ENCODE measurements at places on chromosomes 7 and 10.

DNA sequence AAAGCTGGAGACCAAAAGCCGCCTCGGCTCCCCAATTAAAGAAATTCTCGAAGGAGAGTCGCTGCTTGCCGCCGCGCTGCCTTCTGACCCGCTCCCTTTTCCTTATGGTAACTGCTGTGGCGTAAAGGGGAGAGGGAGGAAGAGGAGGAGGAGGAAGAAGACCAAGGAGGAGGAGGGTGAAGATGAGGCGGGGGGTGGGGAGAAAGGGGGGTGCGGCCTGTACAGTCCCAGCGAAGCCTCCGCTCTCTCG is 388 bp downstream of the CNOT4 start:
- DNase-seq: no peak

DNA sequence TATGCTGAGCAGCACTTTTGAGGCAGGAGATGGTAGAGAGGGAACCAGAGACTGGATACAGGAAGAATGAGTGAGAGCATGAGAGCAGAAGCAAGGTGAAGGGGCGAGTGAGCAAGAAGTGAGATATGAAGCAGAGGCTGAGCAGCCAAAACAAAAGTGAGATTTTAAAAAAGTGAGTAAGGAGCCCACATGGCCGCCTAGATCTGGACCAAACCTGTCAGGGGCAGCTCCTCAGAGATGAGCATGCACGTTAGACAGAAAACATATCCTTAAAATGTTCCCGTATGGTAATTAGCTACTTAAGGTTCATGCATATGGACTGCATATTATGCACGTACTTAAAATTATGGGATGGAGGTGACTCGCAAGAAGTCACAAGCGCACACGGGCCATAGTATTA is 22.5 kb downstream of the TMEM176A start:
- DNase-seq: no peak

- no peak for DNase-seq
Measured at GRCh38 chr10:114002422-114002821, 41.2 kb upstream of the ADRB1 start.

DNA sequence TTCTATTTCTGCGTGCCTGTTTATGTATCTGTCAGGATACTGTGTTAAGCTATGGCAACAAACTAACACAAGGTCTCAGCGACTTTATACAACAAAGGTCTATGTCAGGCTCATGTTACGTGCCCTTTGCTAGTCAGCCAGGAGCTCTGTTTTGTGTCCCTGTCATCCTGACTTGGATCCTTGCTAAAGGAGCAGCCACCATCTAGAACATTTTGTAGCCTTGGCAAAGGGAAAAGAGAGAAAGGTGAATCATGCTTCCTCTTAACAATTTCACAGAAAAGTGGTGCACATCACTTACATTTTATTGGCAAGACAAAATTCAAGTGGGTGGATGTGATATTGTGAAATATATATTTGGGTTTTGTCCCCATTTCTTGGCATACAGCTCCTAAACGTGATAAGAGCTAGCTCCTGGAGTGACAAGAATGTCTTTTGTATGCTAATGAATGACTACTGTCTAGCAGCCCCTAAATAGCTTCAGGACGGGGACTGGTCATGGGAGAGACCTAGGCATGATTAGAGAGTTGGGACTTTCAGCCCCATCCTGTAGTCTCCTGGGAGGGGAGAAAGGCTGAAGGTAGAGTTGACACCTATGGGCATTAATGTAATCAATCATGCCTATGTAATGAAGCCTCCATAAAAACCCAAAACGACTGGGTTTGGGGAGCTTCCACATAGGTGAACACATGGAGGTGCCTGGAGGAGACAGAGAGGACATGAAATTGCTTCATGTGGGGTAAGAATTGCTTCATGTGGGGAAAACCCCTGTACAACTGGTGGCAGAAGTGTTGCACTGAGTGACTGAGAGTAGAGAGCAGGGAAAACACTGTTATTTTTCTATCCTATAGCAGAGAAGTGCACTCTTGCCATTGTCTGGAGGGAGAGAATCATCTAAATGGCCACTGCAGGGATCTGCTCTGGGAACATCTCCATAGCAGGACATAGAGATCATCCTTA is 33.0 kb downstream of the MRPL32 start:
- DNase-seq: no peak

DNA sequence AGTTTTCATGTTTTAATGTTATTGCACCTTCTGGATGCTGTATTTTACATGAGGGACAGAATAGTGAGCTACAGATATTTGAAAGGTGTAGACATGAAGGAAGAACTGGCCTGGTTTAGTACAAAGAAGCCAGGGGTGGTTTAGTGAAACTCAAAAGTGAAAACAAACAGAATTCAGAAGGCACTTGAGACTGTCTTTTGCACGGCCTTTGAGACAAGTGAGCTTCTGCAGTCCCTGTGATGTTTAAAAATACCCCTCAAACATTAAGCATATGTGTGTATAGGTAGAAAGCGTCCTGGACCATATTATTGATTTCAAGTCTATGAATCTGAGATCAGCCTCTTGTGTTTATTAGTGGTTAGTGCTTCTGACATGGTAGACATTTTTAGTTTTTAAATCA is 118.9 kb downstream of the CDK14 start:
- no peak for DNase-seq

DNA sequence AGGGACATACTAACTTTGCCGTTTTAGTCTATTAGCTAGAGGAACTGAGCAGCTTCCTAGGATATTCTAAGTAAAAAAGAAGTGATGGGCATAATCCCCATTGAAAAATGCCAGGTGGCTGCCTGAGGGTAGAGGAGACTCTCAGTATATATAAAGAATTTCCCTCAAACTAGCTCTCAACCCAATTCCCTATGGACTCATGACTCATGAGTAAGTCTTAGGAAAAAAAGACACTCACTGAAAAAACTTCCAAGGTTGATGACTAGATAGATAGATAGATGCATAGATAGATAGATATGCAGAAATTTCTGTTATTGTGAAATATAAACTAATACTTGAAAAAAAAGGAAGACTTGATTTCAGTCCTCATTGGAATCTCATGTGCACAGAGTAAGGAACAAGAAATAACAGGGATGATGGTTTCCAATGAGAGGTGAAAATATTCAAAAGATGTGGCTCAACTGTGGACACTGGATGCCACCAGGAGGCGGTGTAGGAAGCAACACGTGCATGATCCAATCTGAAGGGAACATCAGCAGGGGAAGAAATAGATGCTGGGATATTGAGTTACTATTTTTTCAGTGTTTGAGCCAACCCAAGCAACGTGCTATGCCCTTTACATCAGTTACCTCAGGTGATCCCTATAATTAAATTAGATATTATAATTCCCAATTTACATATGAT is 711.0 kb upstream of the LRRTM3 start:
- DNase-seq: no peak

DNA sequence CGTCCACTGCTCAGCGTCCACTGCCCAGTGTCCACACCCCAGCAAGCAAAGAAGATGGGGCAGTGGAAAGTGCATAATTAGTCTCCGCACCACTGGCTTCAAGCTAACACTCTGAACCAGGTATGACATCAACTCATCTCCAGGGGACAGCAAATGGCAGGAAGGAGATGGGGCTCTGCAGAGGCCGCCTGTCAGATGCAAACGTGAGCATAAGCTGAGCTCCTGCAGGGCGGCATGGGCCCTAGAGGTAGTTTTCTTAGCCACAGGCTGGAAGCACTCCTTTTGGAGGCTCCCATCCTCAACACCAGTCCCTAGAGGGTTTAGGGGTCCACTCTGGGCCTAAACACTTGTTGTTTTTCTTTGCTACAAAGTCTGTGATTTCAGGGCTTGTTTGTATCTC is 335.8 kb upstream of the MKI67 start:
- DNase-seq: no peak

DNA sequence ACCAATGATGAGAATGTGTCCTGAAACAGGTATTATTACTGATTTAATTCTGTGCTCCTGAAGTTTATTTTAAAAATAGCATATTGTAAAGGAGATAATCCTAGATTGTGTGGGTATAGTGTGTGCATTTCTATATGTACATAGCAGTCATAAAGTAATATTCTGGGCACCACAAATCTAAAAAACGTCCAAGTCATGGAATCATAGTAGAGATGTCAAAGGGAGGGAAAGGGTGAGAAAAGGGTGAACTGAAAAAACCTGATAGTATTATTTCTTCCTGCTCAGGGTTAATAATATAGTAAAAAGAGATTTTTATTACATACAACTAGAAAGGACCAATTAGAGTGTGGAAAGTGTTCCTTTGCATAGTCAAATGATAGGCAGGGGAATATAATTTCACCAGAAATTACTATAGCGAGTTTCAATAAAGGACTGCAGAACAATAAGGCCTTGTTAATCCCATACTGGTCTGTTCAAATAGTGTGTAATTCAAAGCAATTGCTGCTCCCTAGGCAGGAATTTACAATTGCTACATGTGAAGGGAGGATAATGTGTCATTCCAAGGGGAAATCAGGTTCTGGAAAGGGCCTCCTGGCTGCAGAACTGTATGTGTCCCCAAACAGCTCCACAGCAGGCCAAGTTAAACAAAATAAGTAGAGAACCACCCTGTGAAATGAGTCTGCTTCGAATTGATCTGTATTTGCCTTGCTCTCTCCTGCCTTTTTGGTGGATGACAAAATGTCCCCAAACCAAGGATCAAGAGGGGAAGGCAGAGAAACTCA is 42.5 kb upstream of the KMT2E start:
- DNase-seq: no peak

DNA sequence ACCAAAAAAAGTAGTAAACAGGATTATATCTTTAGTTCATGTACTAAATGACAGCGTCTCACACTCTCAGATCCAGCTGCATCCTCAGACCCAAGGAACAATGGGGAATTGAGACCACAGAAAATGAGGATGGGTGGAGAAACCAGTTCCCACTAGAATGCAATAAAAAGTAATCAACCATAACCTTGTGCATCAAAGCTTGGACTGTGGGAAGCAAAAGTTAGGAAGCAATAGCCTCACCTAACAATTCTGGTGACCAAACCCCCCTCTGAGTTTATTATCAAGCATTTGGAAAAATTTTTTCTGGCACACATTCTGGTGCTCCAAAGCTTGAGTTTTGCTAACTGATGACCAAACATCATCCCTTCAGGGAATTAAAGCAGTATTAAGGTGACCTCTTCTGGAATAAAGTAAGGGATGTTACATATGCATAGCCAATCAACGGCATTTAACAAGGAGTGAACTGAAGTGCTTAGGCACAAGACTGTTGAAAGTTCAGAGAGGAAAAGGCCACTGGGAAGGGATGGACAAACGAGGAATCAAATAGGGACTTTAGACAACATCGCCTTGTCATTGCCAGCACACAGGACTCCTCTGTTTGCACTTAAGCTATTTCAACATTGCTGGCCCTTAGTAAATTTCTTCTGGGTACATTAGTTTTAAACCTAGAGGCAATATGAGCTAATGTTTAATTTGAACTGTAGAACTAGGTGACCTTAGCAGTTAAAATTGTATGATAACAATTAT is 1.2 kb upstream of the MAT1A start:
- DNase-seq: no peak

GRCh38 chr10:85659331-85659730 is 707.3 kb downstream of the GRID1 start:
- DNase-seq: no peak

DNA sequence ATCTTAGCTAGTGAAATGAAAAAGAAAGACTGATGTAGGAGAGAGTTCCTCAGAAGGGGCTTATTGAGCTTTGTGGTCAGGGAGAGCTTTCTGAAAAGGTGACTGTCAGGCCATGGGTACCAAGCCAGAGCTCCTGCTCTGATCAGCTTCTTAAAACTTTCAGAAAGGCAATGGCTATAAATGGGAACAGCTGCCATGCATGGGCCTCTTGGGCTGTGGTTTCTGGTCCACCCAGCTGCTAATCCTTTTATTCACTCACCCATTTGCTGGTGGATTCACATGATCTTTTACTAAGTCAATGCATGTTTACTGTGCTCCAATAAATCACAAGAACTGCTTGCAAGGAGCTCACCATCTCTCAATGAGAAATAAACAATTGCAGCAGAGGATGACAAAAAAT is 60.1 kb upstream of the ZPBP start:
- DNase-seq: no peak

- DNase-seq: no peak
Measured at GRCh38 chr7:30553141-30553540, 41.5 kb upstream of the GARS1 start.

DNA sequence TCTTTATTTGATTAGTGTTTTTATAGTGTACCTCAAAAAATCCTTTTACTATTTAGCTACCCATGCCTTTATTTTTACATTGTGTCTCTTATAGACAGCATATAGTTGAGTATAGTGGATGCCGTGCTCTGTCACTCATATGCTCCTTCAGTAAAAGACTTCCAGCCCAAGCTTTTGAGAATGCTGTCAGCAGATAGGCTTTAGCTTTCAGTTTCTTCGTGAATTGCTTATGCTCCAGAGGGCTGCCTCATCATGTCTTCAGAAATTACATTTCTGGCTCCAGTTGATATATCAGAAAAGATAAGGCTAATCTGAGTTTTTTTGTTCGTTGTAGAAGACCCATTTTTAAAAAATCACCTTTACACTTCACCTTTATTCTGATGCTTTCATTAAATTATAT is 332.0 kb downstream of the NXPH1 start:
- DNase-seq: no peak

DNA sequence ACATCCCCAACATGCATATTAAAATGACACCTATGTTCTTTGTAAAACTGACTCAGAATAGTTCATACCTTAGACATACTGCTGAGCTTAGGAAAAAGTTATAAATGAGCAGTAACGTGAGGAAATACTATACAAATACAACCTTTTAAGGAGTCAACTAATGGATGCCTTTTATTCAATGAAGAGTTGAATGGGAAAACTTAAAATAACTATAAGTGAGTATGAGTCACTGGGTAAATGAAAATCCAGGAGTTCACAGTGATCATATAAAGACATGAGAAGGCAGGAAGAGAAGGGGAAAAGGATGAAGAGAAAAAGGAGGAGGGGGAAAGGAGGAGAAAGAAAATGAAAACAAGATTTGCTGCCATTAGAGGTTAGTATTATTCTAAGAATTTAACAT is 157.8 kb upstream of the PCDH15 start:
- no peak for DNase-seq

- no peak for DNase-seq
Measured at GRCh38 chr7:108535257-108535656, 9.3 kb upstream of the PNPLA8 start.

Measured in AG09309 (cell line).